ENCODE measurements at places on chromosomes 2 and 18. TPM values are rescaled to one million over a fixed set of nuclear protein-coding genes. Genes with fewer than 3 reads are reported as not detected.
A peak's percentile ranks its signal among the peaks of the same experiment; 100 is the strongest.

DNA sequence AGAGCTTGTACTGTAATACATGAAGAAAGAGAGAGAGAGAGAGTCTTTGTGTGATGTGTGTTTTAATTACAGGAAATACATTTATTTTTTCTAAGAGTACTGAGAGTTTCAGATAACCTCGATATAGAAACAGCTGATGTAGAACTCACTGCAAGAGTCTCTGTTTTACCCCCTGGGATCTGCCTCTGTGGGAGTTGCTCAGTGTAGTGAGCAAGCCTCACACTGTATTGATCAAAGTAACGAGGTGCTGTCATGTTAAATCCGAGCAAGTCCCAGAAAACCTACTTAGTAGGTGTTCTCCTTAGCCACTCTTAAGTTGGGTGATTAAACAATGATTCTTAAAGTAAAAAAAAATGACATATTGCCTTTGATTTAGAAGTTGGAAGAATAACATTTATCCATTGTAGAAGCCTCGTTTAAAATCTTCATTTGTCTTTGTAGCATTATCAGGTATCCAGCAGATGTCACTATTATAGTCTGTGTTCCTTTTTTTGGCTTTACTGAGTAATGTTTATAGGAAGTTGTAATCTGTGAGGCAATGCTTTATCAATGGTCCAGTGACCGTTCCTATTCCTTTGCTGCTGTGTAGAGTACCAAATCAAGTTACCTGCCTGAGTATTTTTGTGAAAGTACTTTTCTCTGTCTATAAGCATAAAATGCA is 219.0 kb downstream of the MYO3B start:
- no peak for DNase-seq

DNA sequence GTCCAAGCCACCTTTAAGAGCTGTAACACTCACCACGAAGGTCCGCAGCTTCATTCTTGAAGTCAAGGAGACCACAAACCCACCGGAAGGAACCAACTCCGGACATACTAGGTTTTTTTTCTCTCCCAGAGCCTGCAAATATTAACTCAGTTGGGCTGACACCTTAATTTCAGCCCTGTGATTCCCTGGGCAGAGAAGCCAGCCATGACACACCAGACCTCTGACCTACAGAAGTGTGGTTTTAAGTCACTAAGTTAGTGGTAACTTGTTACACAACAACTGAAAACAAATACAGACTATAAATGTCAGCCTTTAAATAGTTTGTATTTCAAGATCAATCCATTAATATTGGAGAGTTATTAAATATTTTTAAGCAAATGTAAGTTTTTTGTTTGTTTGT is 855.1 kb downstream of the TMEM182 start:
- DNase-seq: no peak

GRCh38 chr2:121803503-121803902 is 48.1 kb downstream of the TSN start:
- DNase-seq: no peak

GRCh38 chr18:65808759-65809158 is 57.9 kb downstream of the CDH7 start:
- no peak for DNase-seq

DNA sequence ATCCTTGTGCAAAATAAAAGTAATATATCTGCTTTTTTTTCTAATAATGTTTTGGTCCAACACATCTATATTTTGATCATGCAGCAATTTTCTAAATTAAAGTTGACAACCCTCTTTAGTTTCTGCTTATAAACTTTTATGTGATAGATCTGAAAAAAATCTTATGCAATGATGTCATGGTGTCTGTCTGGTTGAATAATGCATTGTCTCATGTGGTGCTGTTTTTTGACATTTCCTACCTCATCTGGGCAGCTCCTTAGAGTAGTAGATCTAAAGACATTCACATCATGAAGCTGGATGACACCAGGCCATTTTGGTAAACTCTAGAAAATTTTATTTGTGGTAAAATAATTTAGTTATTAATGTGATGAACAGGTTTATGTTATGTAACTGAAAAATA is 106.8 kb upstream of the FN1 start:
- DNase-seq: no peak

GRCh38 chr2:241237047-241237446 is 48.6 kb downstream of the ANO7 start:
- no peak for DNase-seq

DNA sequence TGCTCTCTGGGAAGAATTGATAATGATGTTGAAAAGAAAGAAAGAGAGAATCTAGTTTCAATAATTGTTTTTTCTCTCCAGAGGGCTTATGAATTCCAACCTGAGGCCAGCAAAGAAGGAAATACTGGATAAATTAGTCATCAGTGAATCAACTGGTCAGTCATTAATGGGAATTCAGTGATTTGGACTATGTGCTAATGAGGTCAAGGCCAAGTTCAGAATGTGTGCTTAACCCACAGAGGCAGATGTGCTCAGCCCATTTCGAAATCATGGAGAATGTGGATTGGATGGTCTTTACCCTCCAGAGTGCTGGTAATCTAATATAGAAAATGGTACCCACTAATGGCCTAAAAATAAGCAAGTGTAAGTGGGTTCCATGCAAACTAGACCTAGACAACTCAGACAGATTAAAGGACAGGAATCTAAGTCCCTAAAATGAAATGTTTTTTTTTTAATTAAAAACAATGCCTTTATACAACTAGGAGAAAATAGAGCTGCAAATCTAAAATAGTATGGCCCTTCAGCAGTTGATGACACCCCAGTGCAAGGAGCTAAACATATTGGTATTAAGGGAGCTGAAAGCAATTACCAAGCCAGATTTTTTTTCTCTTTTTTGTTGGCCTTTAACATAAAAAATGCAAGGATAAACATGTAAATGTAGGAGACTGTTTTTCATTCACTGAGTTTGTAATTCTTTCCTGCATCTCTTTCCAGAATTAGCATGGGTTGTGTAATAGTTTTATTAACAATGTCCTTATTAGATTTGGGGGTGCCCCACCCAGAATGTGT is 296.9 kb downstream of the SATB2 start:
- DNase-seq: no peak

- DNase-seq: no peak
These were observed 33.6 kb upstream of the VWC2L start for GRCh38 chr2:214377286-214377624.

- no peak for DNase-seq
These were observed 79.8 kb downstream of the VSNL1 start for GRCh38 chr2:17620280-17620679.

- DNase-seq: no peak
These were observed 156.5 kb downstream of the NDUFA10 start for GRCh38 chr2:239868556-239869181.

DNA sequence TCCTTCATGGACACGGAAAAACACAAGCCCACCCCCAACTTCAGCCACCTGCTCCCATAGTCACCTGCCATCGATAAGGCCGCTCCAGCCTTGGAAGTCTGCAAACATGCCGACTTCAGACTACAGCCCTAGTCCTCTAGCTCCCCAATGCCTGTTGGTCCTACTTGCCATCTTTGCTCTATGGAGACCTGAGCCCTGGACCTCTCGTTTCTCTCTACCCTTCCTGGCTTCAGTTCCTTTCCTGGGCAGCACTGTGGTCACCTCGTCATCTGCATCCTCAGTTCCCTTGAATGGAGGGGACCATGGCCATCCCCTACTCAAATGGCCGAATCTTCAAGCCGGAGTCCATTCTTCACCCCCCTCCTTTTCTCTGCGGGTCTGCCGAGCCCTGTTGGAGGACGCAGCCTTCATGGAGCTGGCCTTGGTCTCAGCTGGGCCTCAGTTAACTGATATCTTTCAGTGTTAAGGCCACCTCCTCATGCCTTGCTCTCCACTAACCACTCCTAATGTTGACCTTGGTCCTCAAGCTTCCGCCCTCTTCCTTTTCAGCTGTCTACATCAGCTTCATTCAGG is 47.7 kb upstream of the GBX2 start:
- DNase-seq: no peak

DNA sequence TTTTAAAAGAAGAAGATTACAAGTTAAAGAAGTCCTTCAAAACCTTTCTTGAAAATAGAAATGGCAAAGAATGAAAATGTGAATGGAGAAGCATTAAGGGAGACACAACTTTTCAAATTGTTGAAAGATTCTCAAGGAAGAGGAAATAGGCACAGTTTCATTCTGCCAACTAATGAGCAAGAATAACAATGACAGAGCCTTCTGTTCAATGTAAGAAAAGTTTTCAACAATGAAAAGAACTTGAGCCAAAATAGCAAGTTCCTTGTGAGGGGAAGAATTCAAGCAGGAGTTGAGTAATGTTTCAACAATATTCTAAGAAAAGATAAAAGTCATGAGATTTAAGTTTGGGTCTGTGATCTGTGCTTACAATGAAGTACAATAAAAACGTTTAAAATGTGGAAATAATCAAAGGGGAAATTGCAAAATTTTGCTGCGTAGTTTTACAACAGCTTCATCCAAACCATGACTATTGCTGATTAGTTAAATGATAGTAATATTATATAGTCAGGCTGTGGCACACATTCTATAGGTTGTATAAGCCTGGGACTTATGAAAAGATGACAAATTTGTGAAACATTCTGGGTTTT is 122.6 kb downstream of the METTL4 start:
- DNase-seq: no peak

- DNase-seq: no peak
These were observed 43.7 kb downstream of the ARL4C start for GRCh38 chr2:234453216-234453615.

DNA sequence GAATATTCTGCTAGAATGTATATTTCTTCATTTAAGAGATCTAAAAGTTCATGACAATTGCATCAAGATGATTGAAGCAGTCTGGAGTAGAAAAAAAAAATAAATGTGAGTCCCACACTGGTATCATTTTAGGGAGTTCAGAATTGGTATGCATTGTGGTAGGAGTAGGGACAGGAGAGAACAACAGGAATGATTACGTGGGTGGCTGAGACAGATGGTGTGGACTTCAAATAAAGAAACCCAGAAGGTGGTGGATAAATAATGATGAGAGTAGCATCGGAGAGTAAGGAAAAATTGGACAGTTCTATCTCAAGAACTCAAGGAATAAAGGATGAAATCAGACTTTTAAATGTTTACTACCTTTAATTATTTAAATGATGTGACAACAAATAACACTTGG is 289.6 kb downstream of the GALNT13 start:
- no peak for DNase-seq

- peak; percentile 23 for DNase-seq
These were observed 557.1 kb upstream of the CHAC2 start for GRCh38 chr2:53210538-53210937.

GRCh38 chr18:13382366-13382953 is 163.9 kb downstream of the LDLRAD4 start:
- DNase-seq: peak; percentile 25

GRCh38 chr2:133490411-133490980 is 77.8 kb downstream of the NCKAP5 start:
- no peak for DNase-seq

DNA sequence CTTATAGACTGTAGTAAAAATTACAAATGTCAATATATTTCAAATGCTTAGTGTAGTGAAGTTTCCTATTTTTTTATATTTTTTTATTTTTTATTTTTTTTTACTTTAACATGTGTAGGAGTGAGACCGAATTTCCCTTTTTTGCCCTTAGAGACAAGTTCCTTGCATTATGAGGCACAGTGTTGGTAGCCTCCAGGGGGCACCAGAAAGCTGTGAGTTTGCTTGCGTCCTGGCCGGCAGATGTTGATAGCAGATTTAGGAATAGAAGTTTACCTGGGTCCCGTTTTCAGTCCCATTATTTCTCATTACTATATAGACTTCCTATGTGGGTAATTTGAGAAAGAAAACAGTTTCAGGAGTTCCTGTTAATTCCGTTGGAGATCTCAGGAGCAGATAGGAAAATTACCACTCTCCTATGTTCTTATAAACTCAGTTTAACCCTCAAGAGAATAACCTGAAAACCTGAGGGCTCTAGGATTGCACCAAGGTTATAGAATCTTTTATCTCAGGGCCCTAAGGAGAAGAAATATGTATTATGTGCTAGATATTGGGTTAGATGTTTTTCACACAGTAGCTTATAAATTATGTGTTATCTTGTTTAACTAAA is 157.5 kb upstream of the SESTD1 start:
- peak; percentile 81 for DNase-seq

The SPR gene
- 62.6 TPM for total RNA-seq

The CDH7 gene
- total RNA-seq: not detected

The IL37 gene
- not detected for total RNA-seq

The MC4R gene
- total RNA-seq: not detected

The DAPL1 gene
- total RNA-seq: 8.6 TPM

The ABHD1 gene
- total RNA-seq: not detected

The MOGAT1 gene
- not detected for total RNA-seq

The EMILIN2 gene
- total RNA-seq: 3.1 TPM

The UGT1A10 gene
- 0.99 TPM for total RNA-seq

The SNORC gene
- not detected for total RNA-seq

The KLHL41 gene
- 1.3 TPM for total RNA-seq

The RGPD3 gene
- total RNA-seq: not detected

All from body of pancreas (tissue), 4 donors.